ENCODE measurements at places on chromosomes 4 and X.

- DNase-seq, result no peak
Measured at GRCh38 chr4:90960433-90960832, 833.2 kb downstream of the CCSER1 start.

DNA sequence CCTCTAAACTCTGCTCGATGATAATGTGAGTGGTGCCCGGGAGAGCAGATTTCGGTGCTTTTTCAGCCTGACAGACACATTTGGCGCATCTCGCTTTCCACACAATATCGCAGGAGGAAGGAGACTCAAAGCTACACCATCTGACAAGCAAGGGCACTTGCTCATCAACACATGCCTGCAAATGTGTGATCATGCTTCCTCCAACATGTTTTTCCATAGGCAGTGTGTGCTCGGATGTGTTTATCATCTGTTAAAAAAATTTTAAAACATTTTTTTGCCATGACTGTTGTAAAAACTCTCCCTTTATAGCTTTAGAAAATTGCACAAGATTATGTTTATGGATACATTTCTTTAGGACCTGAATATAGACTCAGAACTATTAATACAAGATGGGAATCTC lies 170.3 kb upstream of the PUDP start:
- DNase-seq, result no peak

DNA sequence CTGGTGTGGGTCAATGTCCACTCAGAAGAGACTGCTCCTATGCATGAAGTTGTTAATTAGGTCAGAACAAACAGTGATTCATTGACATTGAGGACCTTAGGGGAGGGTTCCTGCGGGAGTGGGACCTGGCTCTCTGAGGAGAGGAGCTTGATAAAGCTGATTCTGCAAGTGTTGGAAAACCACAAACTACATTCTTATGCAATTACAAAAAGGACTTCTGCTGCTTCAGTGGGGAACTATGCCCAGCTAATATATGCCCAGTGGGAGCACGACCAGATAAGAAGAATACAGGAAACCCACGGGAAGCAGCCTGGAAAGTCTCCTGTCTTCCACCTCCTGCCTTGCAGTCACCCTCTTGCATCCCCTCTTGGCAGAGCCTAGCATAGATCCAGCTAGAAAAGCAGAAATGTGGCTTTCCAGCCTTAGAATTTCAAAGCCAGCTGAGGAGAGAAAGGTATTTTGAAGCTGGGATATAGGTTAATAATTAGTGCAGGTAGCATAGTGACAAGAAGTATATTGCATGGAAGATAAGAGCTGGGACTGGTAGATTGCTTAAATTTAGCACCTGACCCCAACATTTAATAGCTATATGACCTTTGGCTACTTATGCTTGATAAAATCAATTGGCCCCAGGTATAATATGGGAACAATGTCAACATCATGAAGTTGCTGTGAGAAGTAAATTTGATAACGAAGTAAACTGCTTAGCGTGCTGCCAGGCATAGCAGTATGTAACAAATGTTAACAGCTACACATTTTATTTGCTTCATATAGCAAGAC lies 34.9 kb upstream of the UGT8 start:
- peak; percentile 53 for DNase-seq

DNA sequence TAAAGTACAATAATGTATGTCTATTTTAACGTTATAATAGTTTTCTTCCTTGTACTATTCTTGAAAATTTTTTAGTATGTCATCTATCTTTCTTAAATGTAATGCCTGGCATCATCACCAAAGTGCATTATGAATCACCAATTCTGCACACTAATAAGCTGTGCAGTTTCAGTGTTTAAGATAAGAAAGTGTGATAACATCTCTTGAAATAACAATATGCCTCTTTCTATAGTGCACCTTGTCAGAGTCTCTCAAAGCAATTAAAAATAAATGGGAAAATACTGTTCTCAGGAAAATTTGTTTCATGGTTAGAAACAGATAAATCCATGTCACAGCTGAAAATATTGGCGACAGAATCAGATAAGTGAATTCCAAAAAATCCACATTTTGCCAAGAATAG lies 457.4 kb upstream of the PCDH10 start:
- no peak for DNase-seq

GRCh38 chr4:153518637-153519389 lies 52.7 kb downstream of the TMEM131L start:
- DNase-seq, result no peak

GRCh38 chr4:108384544-108384943 lies 215.8 kb upstream of the LEF1 start:
- no peak for DNase-seq

DNA sequence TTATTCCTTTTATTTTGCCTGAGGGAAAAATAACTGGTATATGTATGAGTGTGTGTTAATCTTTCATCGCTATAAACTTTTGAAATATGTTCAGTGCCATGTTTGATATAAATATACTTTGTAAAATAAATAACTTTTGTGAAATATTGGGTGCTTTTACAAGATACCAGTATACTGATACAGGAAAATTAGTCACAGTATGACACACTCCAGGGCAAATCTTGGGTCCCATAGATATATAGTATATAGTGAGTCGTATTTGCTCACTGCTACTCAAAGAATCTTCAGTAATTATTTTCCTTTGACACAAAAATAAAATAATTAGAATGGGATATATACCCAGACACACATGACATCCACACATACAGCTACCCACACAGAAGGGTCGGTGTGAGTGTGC lies 472.3 kb downstream of the GRID2 start:
- DNase-seq, result no peak

DNA sequence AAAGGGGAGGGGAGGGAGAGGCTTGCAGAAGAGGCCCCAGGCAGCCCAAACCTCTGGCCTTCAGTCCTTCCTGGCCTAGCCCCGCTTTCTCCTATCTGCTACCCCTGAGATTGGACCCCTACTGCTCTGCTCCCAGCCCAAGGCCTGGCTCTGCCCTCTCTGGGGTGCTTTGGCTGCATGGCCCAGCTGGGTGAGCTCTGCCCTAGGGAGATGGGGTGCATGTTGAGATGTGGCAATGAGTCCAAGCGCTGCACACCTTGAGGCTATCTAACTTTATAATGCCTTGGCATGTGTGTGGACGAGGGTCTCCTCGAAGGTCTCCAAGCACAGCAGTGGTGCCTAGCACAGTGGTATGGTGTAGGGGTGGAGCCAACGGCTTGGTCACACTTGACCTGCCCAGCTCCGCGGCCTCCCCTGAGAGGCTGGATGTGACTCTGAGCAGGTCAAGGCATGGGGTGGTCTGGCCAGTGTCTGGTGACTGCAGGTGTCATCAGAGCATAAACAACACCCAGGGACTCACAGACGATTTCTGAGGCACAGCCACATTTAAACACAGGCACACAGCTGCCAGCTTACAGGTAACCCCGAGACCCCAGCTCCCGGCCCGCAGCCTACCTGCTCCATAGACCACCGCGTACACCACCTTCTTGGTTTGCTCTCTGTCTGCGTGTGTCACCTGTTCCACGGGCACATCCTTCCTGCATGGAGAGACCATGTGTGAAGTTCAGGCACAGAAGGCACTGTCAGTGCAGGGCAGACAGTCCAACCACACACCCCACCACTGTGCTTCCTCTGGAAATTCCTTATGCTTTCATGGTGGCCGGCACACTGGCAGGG lies 36.3 kb downstream of the NAT8L start:
- peak; percentile 79 for DNase-seq

DNA sequence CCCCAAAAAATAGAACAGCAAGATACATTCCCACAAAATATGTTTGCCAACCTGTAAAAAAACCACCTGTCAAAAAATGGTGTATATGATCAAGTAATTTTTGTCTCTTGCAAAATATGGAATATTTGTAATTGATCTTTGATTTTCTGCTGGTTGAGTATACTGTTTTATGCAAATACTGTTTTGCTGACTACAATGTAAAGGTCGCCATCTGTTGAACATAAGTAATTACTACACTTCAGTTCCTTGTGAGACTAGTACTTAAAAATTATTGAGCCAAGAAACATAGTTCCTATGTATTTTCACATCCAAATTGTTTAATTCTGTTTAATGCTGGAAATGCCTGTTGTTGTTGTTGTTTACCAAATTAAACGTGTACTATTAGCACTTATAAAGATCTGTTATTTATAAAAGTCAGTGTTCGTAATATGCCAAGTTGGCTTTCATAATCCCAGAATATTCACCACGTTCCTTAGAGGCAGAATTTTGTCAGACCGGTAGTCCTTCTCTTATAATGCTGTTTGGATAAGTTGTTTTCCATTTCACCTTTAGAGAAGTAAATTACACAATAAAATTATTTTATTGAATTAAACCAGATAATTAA lies 144.2 kb downstream of the PDLIM5 start:
- peak; percentile 56 for DNase-seq

DNA sequence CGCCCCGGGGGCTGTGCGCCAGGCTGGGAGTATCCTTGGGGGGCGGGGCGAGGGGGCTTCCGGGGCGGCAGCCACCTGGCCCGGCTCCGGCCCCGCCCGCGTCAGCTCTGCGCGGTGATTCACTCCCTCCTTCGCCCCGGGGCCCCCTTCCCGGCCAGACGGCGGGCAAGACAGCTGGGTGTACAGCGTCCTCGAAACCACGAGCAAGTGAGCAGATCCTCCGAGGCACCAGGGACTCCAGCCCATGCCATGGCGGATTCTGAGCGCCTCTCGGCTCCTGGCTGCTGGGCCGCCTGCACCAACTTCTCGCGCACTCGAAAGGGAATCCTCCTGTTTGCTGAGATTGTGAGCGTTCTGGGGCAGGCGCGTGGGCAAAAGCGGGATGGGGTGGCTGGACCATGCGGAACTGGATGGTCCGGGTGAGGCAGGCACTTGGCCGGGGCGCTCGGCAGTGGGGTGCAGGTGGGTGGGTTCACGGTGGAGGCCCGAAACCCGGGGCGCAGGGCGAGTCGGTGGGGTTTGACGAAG lies at the start of gene PLP2:
PLP2 (plus strand) TSS at position 147 of the 528 bp plus-strand sequence; CDS start at position 250, 103 bp downstream.
- peak; percentile 66 for DNase-seq

DNA sequence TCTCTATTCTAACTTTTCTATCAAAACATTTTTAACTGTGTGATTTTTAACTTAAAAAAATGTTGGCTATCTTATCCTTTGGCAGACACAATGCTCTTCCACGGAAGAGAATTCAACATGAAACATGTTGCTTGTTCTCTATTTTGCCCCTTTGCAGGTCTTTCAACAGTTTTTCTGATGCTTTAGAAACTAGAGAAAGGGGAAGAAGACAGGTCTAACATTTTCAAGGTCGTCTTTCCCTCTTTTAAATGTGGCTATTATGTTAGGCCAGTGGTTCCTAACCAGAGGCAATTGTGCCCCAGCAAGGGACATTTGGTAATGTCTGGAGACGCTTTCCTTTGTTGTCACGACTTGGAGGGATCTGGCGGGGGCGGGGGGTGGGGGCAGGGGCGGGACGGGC lies 95.0 kb downstream of the SH3KBP1 start:
- DNase-seq, result no peak

DNA sequence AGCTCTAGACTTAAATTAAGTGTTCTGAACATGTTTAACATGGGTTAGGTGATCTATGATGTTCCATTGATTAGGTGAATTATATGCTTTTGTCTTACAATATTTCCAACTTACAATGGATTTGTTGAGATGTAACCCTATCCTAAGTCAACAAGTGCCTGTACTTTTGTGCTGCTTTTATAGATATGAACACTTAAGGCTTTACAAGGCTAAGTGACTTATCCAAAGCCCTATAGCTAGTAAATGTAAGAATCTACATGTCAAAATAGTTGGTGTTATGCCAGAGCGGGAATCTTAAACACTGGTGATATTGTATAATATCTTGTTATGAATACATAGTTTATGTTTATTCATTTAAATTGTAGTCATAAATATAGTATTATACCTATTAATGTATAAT lies 1629.1 kb upstream of the IGFBP7 start:
- no peak for DNase-seq

- no peak for DNase-seq
Measured at GRCh38 chr4:81465406-81466340, 6.0 kb downstream of the RASGEF1B start.

- DNase-seq, result no peak
Measured at GRCh38 chrX:80216086-80216485, 201.5 kb downstream of the TBX22 start.

GRCh38 chrX:56928546-56928945 lies 66.8 kb downstream of the SPIN3 start:
- no peak for DNase-seq

- peak; percentile 60 for DNase-seq
Measured at GRCh38 chrX:49106930-49107329, 16.6 kb downstream of the GPKOW start.

- no peak for DNase-seq
Measured at GRCh38 chr4:125262079-125262478, 52.7 kb upstream of the FAT4 start.

GRCh38 chr4:140020457-140021361 lies 133.3 kb downstream of the MAML3 start:
- DNase-seq, result no peak

DNA sequence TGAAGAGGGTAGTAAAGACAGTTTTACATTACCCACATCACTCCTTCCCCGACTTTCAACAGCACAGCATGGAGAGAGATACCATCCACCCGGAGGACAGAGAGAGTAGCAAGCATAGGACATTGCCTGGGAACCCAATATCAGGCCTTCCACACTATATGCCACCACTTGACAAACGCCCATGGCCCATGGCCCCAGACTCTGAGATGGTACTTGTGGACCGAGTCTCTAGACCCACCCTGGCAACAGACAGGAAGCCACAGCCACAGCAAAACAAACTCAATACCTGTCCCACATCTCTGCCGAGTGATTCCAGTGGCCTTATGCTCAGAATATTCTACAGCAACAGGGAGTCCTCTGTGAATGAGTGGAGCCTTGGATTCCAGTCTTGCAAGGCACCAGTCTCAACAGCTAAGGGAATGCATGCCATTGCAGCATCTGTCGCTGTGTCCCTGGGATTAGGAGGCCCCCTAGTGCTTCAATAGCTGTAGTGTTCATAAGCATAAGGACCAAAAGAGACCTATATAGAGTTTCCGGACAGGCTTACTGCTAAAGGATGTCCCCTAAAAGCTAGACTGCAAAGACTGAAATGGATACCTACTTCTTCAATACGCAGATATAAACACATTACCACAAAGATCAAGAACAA lies 14.7 kb upstream of the CT55 start:
- DNase-seq, result peak; percentile 42

DNA sequence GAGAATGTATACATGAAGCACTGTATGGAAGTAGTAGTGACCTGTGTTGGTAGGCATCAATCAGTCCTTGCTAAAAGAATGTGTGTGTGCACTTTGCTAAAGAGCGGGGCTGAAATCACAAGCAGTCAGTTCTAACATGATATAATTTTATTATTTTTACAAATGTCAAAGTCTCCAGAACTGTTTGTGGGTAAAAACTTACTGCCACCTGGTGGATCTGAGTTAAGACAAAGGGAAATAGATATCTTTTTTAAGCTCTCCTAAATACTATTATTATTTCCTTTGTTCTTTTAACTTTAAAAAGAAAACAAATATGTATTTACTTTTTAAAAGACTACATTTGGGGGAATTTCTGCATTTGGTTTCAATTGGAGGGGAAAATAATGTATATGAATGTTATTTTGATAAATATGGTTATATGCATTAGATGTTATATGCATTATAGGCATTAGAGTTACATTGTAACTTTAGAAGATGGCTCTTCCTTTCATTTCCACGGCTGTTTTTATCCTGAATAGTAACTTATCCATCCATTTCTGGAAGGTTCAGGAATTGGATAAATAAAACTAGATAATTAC lies 7.8 kb upstream of the CLOCK start:
- peak; percentile 47 for DNase-seq
